ENCODE measurements at places on chromosomes 5 and 9.

GRCh38 chr5:59921816-59922215 lies 28.3 kb upstream of the PDE4D start:
- DNase-seq = no peak

DNA sequence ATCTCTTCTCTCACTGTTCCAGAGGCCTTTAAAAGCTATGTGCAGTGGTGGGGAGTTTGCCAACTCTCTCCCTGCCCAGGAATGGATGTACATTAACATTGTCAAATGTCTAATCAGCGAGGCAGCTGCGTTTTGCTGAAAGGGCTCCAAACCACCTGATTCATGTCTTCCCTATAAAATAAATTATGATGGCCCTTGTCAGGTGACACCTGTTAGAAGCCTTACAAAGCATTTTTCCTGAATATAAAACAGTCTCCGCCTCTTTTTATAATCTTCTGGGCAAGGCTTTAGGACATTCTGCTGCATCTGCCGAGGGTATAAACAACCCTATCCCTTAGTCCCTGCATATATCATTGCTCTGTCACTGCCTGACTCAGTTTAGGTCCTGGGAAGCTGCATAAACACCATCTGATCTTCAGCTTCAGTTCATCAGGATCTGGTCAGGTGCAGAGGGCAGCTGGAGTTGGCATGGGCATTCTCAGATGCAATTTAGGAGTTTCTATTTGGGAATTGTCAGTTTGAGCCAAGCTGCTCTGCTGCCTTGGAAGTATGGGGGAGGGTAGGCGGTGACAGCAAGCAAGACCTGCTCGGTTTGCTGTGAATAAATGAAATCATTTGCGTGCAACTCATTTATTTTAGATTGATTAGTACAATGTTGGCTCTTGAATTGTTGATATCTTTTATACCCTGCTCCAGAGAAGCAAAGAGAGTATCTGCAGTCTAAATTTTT lies 103.5 kb downstream of the ACER2 start:
- no peak for DNase-seq

- no peak for DNase-seq
These were observed 13.8 kb downstream of the TMEM8B start for GRCh38 chr9:35842795-35843194.

GRCh38 chr9:25716220-25716872 lies 38.1 kb upstream of the TUSC1 start:
- peak; percentile 70 for DNase-seq

DNA sequence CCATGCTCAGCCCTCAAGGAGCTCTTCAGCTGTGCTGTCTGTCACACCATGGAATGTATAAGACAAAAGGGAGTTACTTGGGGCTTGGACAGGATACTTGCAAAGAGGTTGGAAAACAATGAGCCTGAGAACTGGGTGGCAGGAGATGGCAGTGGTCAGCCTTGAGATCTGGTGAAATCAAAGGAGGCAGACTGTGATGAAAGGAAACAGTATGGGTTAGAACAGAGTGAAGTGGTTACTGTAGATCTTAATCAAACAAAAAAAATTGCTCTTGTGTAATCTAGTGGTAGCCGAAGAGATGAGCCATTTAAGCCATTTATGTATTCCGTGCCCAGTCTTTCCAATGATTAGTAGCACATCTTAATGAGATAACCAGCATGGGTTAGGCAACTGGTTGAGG lies 142.2 kb downstream of the SV2C start:
- no peak for DNase-seq

- peak; percentile 35 for DNase-seq
These were observed 826 bp upstream of the PRDM9 start for GRCh38 chr5:23506329-23507236.

- DNase-seq = no peak
These were observed 153 bp downstream of the ADAMTS2 start for GRCh38 chr5:179345183-179345432.

GRCh38 chr9:135514342-135515082 lies 6.7 kb upstream of the LCN1 start:
- DNase-seq = no peak

All from GM23248 (cell line).